ENCODE measurements at places on chromosomes 12 and 14.

DNA sequence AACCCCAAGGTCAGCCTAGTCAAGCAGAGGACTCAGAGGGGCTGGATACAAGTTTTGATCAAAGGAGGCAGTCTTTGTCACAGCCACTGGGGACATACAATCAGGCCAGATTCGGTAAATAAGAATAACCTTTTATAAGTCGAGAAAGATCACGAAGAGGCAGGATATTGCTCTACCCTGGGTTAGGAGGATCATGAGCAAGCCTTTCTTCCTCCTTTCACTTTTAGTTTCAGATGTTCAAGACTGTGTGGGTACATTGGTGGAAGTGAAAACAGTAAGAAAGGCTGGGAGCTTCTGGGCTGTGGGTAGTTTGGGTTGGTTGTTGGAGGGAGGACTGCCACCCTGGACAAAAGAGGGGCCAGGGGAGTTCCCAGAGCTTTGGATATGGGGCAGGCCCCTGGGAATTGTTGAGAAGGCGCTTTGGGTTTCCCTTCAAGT lies 127.7 kb downstream of the SNAPC1 start:
- DNase-seq = no peak

DNA sequence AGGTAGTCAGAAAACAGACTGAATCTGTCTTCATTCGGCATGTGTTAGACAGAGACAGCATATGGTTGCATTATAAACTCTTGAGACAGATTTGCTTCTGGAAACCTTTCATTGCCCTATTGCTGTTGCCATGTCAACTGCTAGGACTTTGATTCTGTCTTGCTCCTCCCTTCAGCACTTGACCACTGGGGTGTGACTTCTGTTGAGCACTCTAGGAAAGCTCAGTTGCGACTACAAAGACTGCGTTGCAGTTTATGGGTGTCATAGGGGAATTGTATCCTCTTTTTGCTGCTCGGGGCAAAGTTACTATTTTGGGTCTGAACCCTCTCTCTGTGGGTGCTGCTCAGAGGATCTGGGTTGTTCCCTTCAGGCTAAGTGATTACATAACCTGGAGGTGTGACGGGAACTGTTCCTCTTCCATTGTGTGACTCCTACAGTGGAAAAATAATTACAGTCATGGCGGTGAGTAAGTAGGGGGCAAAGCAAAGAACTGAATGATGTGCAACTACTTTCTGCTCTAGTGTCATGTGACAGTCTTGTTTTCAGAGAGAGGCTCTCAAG lies 44.3 kb upstream of the TRIM9 start:
- no peak for DNase-seq

DNA sequence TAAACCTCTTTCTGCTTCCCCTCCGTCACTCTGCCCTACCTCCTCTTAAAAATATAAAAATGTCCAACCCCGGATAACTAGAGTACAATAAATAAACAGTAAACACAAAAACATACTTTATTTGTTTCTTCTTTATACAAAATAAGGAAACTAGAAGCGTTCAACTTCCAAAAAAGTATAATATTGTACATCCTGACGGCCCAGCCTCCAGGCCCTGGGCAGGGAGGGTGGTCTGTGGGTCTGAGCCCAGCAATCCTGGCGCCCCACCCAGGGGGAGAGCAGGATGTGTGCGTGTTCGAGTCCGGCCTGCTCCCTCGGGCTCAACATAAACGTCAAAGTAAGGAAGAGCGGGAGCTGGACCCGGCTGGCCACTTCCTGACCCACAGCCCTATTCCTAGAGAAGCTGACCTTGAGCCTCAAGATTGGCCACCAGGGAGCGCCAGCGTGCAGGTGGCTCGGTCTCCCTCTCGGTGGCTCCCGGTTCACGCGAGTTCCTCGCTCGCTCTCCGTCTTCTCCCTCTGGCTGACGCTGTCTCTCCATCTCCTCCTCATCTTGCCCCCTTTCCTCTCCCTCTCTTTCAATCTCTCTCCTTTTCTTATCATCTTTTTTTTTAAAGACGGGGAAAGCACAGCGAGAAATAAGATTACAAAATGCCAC lies 9.4 kb downstream of the LHX5 start:
- peak; percentile 38 for DNase-seq

GRCh38 chr12:103518899-103519298 lies 23.1 kb upstream of the C12orf42 start:
- no peak for DNase-seq

DNA sequence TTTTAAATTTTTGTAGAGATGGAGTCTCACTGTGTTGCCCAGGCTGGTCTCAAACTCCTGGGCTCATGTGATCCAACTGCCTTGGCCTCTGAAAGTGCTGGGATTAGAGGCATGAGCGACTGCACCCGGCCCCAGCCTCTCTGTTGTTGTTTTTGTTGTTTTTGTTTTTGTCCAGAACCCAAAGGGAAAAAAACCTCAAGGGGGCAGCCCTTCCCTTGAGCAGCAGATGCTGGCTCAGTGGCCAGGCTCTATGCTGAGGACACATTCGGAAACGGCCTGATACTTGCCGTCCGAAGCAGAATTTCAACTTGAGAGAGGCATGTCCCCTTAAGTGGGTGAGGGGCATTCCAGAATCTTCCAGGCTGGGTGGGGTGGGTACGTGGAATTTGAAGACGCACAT lies 6.7 kb downstream of the MVK start:
- no peak for DNase-seq

GRCh38 chr12:67911275-67911600 lies 78.0 kb upstream of the IFNG-AS1 start:
- DNase-seq = no peak

GRCh38 chr12:20369305-20370013 lies 1.1 kb downstream of the PDE3A start:
- no peak for DNase-seq

Data from activated T-helper 1 cell treated with Interleukin-2 at 50 U/mL for 16 hours (primary cell).